ENCODE measurements at places on chromosomes 3 and 15.

- DNase-seq = peak; percentile 43
Measured at GRCh38 chr3:54888873-54889272, 39.0 kb downstream of the LRTM1 start.

GRCh38 chr3:17805461-17805940, 63.1 kb upstream of the TBC1D5 start:
- DNase-seq = no peak

DNA sequence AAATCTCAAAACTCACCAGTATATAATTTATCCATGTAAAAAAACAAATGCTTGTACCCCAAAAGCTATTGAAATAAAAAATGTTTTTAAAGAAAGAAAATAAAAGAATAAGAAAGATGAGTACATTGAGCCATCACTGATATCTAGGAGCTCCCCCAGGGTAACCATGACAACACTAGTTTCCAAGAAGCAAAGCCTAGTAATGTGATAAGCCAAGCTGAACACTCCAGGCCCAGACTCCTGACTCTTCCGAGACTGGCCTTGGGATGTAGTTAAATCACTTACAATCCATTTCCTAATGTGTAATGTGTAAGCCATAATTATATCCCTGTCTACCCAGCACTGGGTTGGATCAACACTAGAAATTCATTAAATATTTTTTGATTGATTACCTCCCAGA, 21.1 kb upstream of the ATP8B4 start:
- no peak for DNase-seq

GRCh38 chr3:100912976-100913545, 80.2 kb downstream of the ABI3BP start:
- DNase-seq = no peak

DNA sequence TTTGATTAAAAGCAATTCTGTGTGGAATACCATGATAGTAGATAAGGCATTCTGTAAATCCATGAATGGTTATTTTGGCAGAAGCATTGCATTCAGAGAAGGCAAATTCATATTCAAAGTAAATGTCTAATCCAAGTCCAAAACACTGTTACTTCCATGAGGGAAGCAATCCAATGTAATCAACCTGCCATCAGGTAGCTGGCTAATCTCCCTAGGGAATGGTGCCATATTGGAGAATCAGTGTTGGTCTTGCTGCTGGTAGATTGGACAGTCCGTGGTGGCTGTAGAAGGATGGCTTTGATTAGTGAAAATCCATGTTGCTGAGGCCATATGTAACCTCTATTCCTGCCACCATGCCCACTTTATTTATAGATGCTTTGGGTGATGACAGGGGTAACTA, 72.1 kb upstream of the TNIK start:
- no peak for DNase-seq

DNA sequence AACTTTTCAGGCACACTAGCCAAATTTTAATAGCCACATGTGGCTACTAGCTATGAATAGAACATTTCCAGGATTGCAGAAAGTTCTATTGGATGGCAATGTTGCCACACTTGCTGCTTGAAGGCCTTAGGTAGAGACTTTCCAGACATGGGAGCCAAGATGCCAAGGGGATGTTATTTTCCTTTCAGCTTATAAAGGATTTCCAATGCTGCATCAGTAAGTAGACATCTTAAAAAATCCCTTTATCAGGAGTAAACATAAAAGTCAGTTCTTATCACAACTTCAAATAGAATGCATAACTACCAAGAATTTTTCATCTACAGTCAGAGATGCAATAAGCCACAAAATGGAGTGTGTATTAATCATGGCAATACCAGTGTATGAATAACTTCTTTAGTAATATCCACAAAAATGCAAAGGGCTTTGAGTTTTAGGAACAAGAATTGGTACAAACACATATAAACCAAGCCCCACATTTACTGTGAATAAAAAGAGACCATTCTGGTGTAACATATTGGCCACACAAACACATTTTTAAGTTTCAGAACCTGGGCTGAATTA, 457.1 kb upstream of the ADAMTS9 start:
- peak; percentile 31 for DNase-seq

- peak; percentile 8 for DNase-seq
Measured at GRCh38 chr15:45550436-45550835, 27.9 kb upstream of the SLC30A4 start.

- DNase-seq = no peak
Measured at GRCh38 chr15:59394166-59394661, 21.5 kb upstream of the MYO1E start.

DNA sequence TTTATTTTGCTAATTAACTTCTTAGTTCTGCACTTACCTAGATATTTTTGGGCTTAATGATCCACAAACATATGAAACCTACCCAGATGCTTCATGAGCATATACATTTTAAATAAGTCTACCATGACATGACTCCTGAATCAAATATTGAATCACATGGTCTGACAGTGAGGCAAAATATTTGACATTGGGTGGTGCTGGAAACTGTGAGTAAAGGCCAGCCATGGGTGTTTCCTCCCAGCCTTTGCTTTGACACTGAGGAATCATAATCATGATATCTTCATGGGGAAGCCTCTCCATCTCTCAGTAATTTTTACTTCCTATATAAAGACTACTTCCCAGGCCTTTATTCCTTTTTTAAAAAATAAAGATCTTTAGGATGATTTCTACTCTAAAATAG, 22.8 kb upstream of the SSR3 start:
- no peak for DNase-seq

GRCh38 chr15:36335659-36336058, 243.8 kb upstream of the CDIN1 start:
- DNase-seq = no peak

DNA sequence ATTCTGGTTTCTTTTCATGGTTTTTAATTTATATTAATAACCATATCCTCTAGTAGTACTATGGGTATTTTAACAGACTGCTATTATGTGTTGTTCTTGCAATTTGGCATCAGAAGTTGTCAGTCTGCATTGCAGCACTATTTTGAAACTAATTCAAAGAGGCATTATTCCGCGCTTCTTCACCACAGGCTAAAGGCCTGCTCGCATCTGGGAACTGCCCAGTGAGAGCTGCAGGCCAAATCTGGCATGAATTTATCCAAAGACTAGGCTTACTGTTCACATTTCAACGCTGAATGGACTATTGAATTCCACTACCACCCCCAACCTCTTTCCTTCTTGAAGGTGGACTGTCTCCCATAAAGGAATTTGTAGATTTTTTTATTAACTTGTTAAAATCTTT, 310.4 kb upstream of the NR2F2 start:
- DNase-seq = no peak

DNA sequence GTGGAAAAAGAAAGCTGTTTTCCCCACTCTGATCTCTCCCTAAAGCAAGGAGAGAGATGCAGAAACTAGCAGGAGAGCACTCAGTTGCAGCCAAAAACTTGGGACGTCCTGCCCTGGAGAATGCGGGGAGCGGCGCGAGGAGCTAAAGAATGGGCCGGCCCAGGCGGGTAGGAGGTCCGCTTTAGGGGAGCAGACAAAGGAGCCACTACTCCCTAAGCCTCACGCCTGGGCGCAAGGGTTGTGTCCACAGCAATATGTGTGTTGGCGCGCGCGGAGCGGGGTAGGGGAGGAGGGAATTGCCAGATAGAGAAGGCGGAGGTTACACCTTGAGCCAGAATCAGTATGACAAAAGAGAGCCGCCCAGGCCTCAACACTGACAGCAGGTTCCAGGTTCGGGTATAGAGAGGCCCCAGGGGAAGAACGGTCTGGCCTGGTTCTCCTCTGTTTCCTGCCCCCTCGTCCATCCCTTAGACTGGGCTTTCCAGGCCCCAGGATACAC, 2.9 kb downstream of the WNT5A start:
- no peak for DNase-seq

DNA sequence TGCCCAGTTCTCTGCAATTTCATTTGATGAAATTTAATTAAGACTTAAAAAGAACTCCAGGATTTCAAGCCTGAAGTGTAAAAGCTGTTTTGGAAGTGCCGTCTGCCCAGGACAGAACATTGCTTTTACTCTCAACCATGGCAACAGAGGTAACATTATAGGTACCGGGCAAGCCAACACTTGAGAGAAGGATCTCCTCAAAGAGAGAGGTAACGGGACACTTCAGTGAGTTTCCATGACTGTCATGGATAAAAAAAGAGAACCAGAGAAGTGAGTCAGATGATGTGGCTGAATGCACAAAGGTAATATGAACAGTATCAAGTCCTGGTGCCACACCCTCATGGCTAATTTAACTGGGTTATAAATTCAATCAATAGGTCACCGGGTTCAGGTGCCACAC, 130.2 kb upstream of the LMOD3 start:
- DNase-seq = no peak

GRCh38 chr3:17806201-17806600, 63.8 kb upstream of the TBC1D5 start:
- DNase-seq = no peak

DNA sequence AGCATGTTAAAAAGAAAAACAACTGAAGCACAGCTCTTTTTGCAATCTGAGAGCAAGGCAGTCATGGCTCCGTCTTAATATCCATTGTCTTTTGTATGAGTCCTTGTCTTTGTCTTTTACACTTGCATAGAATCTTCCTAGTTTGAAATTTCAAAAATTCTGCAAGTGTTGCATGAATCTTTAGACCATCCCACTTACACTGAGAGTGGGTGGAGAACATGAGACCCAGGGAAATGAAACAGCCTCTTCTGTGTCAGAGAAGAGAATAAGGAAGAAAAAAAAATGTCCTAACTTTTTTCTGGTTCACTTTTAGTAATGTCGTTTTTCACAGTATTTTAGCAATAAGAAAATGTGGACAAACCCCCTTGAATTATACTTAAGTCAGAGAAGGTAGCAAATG, 12.1 kb upstream of the DCLK3 start:
- DNase-seq = no peak

GRCh38 chr3:161028555-161029153, 76.5 kb downstream of the B3GALNT1 start:
- DNase-seq = no peak

- DNase-seq = no peak
Measured at GRCh38 chr3:44877333-44877732, 2.9 kb downstream of the TGM4 start.

DNA sequence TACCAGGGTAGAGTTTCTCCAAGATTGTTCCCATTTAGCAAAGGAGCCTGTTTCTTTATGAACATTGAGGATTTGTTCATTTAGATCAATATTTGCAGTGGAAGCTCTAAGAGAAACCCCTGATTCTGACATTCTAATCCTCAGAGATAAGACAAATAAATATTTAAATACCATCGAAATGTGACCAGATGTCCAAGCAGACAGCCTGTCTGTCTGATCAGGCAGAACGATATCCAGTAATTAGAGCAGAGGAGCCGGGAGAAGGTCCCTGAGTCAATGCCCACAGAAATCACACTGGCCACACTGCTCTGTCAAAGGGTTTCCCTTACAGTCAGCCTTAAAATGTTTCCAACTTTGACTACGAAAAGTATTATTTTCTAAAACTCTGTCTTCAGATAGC, 15.7 kb upstream of the ARPIN start:
- DNase-seq = no peak

- DNase-seq = no peak
Measured at GRCh38 chr3:156102267-156102931, 18.0 kb upstream of the KCNAB1 start.

GRCh38 chr3:71673486-71673885, 51.7 kb downstream of the EIF4E3 start:
- no peak for DNase-seq

GRCh38 chr3:128195802-128196201, 42.5 kb downstream of the EEFSEC start:
- no peak for DNase-seq

- no peak for DNase-seq
Measured at GRCh38 chr3:10149226-10149625, 7.6 kb downstream of the VHL start.

DNA sequence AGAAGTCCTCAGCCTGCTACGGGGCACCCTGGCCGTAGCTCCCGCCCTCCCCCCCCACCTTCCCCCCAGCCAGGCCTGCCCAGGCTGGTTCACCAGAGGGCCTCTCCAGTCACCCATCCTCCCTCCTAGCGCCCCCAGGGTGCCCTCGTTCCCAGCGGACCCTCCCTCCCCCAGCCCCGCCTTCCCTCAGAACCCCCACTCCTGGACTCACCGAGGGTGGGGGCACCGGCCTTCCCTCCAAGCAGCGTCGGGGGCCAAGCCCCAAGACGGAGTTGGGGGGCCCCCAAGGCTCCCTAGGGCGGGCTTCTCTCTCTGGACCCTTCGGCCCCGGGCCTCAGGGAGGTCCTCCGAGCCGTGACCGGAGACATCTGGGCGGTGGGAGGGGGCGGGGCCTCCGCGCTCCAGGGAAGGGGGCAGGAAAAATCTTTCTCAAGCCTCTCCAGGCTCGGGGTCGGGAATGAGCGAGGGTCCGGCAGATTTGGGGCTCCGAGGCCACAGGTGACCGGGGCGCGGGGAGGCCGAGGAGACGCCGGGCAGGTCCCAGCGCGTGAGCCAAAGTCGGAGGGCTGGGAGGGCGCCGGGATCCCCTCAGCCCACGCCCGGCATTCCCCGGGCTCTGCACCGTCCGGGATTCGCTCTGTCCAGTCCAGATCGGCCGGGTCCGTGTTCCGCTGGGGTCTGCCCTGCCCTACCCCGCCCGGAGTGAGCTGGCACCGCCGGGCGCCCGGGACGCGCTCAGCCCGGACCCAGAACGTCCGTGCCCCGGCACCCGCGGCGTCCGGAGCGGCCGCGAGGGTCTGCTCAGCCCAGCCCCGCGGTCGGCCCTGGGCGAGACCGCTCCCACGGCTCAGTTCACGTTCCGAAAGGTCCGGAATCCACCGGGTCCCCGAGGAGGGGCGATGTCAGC, 999 bp downstream of the INSYN1 start:
- DNase-seq = no peak

DNA sequence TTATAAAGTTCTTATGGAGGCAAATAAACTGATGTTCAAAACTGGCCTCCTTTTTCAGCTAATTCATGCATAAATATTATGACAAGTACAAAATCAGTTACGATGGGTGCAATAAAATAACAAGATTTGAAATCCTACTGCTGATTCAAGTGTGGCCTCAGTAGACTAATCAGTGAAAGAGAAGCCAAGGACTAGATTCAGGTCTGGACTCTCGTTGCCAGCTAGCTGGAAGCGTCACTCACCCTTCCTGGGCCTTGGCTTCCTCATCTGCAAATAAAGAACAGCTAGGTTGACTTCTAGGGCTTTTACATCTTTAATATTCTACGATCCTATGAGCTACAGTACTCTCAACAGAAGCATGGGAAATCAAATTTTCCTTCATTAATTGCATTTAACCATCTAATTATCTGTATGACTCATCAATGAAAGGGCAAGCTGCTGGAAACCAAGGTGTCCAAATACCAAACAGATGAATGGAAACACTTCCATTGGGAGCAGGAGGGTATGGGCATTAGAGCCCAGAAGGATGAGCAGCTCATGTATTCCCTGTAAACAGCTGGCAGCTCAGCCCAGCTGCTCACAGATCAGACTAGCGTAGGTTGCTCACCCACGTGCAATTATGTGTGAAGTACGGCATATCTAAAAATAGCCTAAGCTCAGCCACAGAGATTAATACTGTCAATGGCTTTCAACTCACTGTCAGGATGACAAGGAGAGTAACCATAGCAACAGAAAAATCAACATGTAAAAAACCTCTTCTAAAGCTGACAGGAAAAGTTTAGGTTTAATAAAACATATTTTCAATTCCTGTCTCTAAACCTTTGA, 294.8 kb downstream of the PLCL2 start:
- DNase-seq = no peak

Measured in non-pigmented ciliary epithelial cell (primary cell).